NB4 (cell line): ENCODE measurements at places on chromosomes 2 and 18.

- no peak for DNase-seq
Observed at GRCh38 chr2:118983133-118983532, 41.1 kb downstream of the MARCO start.

DNA sequence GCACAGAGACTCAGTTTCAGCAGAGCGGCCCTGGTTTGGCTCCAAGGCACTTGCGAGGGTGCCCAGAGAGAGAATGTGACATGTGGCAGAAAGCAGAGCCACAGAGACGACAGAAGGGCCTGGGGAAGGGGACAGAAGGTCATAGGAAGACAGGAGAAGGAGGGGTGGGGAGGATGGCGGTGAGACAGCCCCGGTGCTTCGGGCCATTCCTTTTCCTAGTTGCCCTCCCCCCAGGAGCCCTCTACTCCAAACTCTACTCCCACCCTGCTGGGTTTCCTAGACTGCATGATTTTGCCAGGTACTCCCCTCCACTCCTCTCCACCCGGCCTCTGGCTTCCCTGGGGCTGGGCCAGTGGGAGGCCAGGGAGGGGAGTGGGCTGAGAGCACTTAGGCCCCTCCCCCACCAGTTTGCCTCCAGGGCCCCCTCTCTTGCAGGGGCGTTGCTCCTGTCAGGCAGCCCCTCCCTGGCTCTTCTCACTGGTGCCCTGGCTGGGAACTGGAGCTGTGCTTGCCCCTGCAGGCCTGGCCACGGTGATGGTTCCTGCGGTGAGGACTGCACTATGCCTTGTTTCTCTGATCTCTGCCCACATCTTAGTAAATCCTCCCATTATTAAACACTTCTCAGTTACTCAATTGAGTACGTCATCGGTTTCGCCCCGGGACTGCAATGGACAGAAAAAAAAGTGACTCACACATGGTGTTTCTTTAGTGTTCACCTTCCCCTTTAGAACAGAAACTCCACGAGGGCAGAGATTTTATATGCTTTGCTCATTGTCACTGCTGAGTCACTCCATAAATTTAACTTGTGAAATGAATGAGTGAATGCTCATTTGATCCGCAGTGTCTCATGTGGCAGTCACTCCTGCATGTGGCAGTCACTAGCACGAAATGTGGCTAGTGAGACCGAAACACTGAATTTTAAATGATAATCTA lies 58.7 kb upstream of the SP3 start:
- DNase-seq, result peak; percentile 97

DNA sequence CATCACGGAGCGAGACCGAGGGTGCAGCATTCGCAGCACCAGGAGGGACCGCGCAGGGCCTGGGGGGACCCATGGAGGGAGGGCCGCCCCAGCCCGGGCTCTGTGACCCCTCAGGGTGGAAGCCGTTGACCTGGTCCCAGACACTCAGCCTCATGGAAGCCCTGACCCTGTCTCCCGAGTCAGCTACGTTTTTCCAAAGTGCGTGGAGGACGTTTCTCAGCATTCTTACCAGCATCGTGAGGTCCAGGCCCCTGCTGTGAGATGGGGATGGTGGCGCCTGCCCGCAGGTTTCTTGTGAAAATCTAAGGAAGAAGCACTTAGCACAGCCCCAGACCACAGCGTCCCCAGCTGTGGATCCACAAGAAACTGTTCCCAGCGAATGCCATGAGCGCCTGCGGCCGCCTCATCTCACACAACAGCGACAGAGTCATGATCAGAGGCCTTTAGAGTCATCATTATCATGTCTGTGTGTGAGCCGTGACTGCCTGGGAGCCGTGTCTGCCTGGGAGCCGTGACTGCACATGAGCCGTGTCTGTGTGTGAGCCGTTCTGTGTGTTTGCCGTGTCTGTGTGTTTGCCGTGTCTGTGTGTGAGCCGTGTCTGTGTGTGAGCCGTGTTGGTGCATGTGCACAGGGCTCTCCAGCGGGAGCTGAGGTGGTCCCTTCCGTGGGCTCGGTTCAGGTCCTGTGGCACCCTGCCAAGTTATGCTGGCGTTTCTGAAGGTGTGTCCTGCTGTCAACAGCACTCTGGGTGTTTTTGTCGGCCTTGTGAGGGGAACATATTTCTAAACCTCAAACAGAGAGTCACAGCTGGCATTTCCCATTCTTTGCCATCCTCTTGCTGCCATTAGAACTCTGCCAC lies 49.2 kb upstream of the KCNG2 start:
- no peak for DNase-seq

GRCh38 chr2:38010995-38011394 lies 65.0 kb downstream of the CYP1B1 start:
- no peak for DNase-seq

DNA sequence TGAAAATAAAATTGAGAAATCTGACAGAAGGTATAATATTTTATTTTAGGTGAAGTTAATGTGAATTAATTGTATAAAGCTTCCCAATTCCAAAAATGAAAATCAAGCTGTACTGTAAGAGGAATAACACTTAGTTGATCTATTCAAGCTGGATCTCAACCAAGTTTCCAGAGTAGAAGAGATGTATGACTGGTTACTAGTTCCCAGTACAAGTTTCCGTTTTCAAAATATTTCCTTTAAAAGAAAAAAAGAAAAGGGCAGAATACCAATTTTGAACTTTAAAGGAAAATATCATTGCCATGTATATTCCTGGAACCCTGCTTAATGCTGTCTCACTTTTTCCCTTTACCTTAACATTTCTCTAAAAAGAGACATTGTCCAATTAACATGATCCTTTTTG lies 308.5 kb downstream of the IRS1 start:
- DNase-seq, result no peak

GRCh38 chr2:236073867-236074655 lies 94.1 kb downstream of the GBX2 start:
- DNase-seq, result no peak

- DNase-seq, result no peak
Observed at GRCh38 chr2:15732341-15733077, 140.8 kb downstream of the DDX1 start.

- DNase-seq, result no peak
Observed at GRCh38 chr18:68533641-68534040, 181.3 kb downstream of the TMX3 start.

DNA sequence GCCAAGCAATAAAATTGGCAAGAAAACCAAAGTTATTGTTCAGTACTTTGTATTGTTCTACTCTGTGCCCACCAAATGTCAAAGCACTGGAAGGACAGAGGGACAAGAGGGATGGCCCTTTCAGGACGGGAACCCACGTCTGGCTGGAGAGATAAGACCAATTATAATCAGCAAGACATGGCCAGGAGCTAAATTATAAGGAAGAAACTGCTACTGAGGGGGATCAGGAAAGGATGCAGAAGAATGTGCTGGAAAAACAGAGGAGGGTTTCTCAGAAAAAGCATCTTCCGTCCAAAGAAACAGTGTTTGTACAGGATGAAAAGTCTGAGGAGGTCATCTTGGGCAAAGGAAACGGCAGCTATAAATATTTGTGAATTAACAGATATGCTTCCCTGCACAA lies 46.4 kb upstream of the NARS1 start:
- peak; percentile 21 for DNase-seq

- DNase-seq, result peak; percentile 5
Observed at GRCh38 chr2:204199357-204199756, 262.8 kb downstream of the ICOS start.

- peak; percentile 28 for DNase-seq
Observed at GRCh38 chr2:81858998-81859397, 1554.4 kb upstream of the LRRTM1 start.

- DNase-seq, result no peak
Observed at GRCh38 chr18:9079818-9080528, 22.5 kb upstream of the NDUFV2 start.

GRCh38 chr2:222598611-222599010 lies 57.3 kb downstream of the FARSB start:
- DNase-seq, result no peak

DNA sequence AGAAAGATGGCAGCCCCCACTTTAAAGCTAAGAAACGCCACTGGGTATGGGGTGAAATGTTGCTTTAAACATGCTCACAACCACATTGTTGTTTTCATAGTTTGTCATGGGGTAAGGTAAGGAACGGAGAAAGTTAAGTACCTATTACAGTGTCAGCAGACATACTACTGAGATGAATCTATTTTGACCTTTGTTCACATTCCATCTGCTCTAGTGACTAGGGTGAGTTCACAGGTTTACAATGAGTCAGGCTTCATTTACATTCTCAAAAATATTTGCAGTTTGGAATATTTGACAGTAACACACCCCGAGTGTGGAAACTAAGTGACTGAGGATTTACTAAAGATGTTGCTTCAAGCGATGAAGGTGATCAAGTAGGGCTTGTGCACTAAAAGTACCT lies 428.7 kb upstream of the ACVR2A start:
- no peak for DNase-seq

DNA sequence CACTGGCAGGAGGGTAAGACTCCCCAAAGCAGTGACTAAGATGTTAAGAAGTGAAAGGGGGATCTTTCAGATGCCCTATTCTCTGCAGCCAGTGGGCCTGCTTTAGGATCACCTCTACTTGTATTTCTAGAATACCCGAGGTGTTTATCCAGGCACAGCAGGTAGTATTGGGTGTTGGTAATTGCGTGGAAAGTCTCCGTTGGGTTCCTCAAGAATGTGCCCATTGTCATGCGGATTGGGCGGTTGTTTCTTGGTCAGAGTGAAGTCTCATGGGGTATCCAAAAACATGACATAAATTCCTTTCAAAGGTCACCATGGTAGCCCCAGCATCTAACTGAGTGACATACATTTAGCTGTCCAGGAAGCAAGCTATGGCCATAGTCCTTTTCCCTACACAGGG lies 308.8 kb downstream of the RPIA start:
- no peak for DNase-seq

DNA sequence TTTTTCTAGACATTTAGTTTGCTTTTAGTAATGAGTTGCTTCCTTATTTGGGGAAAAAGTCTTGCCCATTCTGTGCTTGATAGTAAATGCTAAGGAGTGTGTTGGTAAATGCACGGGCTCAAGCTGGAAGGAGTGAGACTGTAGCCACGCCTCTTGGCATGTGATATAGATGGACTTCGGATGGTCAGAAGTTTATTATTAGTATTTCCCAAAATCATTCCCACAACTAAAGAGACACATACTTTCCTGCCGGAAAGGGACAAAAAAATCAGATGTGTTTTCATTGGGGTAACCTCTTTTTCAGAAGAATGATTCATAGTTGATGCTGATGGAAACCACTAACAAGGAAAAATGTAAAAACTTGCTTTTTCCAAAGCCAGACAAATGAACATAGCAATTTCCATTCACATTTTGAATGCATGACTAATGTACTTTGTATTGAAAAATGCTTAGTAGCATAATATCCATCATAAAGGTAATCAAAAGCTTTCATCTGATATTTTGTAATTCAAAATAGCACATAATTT lies 133.2 kb downstream of the ZNF532 start:
- DNase-seq, result no peak

DNA sequence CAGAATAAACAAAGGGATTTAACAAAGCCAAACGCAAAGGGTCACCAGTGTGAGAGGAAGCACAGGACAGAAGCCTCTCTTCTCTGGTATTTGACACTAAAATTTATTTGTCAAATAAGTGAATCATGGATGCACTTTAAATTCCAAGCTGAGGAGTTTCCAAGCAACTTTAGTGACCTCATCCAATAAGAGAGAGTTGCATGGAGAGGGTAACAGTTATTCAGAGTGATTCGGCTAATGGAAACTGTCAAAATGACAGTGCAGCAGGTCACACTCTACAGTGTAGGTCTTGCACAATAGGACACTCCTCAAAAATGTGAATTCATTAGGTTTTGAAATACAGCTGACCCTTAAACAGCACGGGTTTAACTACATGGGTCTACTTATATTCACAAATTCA lies 103.9 kb upstream of the ACVR1C start:
- DNase-seq, result no peak

DNA sequence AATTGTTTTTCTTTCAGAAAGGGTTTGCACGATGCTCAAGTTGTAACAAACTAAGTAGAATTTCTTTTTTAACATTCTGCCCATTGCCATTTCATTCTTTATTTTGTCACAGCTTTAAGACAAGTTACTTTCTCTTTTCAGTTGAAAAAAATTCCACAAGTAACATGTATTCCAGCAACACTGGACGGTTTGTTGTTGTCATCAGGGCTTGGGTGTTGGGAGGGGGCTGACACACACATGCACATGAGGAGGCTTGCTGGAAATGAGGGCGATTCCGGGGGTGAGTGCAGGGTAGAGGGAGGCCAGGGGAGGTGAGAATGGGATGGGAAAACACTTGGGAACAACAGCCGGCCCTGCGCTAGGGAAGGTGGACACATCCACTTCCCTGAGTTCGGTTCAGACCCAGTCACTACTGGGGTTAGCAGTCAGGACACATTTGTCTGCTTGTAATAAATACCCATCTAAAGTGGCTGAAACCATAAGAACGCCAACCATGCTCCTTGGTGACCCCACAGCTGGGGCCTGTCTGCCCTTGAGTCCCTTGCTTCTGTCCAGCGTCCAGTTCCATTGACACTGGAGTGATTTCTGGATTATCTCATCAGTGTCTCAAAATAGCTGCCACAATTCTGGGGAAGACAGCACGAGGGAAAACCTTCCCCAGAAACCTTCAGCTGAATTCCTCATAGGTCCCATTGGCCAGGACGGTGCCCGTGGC lies 141.8 kb upstream of the BCL2L11 start:
- DNase-seq, result no peak

DNA sequence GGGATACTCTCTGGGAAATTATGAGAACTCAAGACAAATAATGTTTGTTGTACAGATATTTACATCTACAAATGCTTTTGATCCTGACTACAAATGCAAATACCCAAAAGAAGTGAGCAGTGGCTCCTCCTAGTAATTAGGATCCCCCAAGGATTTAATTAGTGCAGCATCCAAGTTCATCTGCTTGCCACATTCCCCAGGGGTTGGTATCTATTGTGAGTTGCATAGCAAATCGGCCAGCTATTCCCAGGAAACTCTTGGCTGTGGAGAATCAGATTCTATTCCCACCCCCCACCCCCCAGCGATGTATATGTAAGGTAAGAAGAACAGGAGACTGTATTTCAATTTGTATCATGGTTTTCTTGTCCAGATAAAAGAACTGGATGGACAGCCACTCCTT lies 725.1 kb upstream of the CDH7 start:
- DNase-seq, result no peak
